Hematopoietic multipotent progenitor cell treated with erythropoietin and hydrocortisone succinate and interleukin-3 and kit ligand, for 6 days (in vitro differentiated cells): ENCODE measurements at places on chromosomes 5 and 9.

DNA sequence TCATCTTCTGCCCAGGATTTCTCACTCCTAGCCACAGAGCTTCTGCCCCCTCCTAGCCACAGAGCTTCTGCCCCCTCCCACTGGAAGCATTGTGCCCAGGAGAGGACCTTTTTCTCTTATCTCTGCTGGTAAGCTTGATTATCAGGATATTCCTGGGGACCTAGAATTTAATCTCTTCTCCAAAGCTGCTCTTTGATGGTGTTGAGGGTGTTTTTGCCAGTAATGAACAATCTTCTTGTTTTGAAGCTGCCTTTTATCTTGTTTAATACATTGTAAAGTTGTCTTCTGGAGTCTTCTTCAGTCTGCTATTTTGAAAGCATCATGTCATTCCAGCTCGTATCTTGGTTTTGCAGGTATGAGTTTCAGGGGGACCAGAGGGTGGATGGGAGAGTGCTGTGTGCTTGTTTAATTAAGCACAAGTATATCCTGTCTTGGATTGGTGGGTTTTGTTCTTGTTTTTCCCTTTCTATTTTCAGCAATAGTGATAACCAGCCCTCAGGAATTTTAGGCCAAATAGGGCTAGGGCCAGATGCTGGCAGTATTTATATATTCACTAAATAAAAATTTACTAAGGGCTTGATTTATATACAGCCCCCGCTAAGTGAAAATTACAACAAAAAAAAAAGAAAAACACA is 214.0 kb upstream of the DMRT1 start:
- DNase-seq = peak; percentile 62

- peak; percentile 82 for DNase-seq
These were observed 1.7 kb upstream of the SLIT3 start for GRCh38 chr5:169302491-169303118.

- DNase-seq = no peak
These were observed 40.2 kb downstream of the SH3RF2 start for GRCh38 chr5:145976431-145977155.

DNA sequence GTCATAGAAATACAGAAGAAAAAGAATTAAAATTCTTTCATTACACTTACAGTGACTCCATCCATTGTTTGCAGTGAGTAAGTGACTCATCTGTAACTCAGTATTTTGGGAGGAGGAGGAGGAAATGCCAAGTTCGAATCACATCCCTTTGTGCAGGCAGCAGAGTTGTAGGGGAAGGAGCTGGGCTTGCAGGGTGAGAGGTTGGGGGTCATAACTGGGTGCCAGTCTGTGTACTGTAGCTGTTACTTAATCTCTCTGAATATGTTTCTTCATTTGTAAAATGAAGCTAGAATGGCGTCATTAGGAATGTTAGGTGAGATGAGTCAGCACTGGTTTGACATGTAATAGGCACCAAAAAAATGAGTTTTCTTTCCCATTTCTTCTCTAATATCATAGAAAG is 235.7 kb upstream of the ADAMTSL1 start:
- DNase-seq = no peak

DNA sequence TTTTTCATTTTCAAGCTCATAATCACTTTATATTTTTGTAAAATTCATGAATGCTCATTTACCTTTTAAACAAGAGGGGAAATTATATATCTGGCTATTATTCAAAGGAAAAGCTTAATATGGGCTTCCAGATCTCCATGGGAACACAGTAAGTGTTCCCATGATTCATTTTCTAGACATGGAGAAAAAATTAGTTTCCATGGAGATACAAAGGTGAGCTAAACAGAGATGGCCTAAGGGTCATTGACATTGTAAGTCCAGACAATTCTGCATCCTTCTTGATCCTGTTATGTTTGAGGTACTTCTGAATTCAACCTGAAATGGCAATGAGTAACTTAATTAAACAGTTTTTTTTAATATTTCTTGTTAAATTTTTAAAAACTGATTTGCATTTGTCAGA is 341.4 kb upstream of the PRR16 start:
- DNase-seq = no peak

- peak; percentile 22 for DNase-seq
These were observed 1492.7 kb downstream of the MAT2B start for GRCh38 chr5:164998142-164998541.

DNA sequence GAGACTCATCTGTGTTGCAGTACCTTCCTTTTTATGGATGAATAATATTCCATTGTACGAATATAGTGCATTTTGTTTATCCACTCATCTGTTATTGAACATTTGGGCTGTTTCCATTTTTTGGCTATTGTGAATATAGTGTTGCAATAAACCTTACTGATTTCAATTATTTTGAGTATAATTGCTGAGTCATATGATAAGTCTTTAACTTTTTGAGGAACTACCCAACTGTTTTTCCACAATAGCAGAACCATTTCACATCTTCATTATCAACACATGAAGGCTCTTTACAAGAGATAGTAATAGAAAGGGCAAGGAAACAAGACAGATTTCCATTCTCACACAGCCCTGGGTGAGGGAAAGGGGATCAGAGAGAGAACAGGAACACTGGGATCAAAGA is 329.2 kb downstream of the RAB3C start:
- DNase-seq = peak; percentile 48
